IMR-90 (cell line): ENCODE measurements at places on chromosomes 3 and 15. TPM values are rescaled to one million over a fixed set of nuclear protein-coding genes. Genes with fewer than 3 reads are reported as not detected.
A peak's percentile ranks its signal among the peaks of the same experiment; 100 is the strongest.

- DNase-seq: peak; percentile 85
Measured at GRCh38 chr3:128378631-128379347, 87.9 kb downstream of the DNAJB8 start.

DNA sequence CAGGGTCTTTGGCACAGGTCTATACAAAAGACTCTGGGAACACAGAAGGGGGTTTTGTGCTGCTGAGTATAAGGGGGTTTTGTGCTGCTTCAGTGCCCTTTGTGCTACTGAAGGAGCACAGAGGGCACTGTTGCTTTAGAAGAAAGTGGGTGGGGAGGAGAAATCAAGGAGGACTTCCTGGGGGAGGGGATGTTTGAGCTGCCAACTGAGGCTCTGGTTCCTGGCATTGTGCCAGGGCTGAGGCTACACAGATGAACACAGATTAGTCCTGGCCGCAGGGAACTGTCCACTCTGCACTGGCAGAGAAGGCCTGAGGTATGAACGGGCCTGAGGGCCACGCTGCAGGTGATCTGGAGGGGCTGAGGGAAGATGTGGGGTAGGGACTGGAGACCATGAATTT, 32.2 kb upstream of the SEC13 start:
- DNase-seq: peak; percentile 20

DNA sequence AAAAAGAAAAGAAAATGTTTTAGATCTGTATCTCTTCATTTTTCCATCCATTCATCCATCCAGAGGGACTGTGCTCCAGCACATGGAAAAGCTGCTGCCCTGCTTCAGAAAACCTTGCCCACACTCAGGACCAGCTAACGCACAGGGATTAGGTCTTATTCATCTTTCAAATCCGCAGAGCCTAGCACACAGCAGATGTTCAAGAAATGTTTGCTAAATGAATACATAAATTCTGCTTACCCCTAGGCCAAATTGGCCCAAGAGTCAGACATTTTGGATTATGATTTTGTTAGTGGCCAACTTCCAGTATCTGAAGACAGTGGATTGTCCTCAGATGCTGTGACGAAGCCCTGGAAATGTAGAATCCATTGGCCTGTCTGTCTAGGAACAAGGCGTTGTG, 71.4 kb downstream of the GHSR start:
- no peak for DNase-seq

- DNase-seq: no peak
Measured at GRCh38 chr15:52281085-52282035, 14.2 kb downstream of the MYO5C start.

DNA sequence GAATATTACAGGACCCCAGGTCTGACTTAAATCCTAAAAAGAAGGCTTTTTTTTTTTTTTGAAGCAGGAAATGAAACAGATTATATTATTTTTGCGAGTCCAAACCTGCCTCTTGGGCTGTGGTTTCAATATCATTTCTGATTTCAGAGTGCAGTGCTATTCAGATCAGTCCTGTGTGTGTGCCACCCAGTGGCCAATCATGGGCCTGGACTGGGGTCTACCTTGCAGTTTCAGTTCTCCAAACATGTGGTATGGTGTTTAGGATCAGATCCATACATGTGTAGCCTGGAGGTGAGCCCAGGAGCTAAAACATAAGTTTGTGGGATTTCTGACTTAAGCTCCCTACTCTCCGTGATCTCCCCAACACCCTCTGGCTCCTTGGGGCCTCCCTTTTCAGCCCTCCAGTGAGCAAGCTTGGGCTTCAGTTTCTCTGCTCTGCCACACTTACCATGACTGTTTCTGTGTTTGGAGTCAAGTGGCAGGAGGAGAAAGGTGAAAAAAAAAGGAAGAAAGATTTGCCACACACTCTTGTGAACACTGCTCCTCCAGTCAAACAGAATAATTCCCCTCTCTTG, 12.1 kb upstream of the THSD4 start:
- peak; percentile 68 for DNase-seq

- DNase-seq: no peak
Measured at GRCh38 chr3:184379358-184380184, at the start of gene CHRD. Gene CHRD, plus strand, starts transcription at chr3:184380054. Its CDS starts 265 bp downstream, at chr3:184380319.

DNA sequence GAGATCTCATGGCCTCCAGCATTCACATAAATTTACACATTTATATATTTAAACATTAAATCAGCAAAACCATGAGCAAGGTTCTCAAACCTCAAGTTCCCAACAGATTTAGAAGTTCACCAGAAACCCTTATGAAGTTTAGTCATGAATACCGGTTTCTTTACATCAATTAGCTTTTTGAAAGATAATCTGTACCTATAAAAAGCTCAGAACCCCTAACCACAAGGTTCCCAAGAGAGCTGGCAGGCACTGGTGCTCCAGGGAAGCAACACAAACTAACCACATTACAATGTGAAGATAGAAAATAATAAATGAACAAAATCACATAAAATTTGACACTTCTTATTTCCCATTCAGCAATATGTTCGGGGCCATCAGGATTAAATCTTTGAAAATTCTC, 150.9 kb downstream of the FBN1 start:
- DNase-seq: peak; percentile 31

DNA sequence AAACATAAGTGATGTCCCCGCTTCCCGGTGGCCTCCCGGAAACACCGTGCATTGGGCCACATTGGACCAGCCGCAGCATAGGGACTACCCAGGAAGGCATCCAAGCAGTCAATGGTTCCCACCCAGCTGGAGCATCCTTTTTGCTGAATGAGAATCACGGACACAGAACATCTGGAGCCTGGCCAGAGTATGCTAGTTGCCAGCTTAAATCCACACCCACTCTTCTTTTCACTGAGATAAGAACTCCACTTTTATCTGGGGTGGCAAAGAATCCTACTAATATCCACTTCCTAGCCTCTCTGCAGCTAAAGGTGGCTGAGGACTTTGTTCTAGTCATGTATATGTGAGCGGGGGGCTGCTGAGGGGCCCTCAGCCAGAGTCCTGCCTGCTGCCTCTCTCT, 95.2 kb upstream of the PLXNA1 start:
- DNase-seq: no peak

- no peak for DNase-seq
Measured at GRCh38 chr15:67085237-67085817, 19.9 kb downstream of the SMAD3 start.

DNA sequence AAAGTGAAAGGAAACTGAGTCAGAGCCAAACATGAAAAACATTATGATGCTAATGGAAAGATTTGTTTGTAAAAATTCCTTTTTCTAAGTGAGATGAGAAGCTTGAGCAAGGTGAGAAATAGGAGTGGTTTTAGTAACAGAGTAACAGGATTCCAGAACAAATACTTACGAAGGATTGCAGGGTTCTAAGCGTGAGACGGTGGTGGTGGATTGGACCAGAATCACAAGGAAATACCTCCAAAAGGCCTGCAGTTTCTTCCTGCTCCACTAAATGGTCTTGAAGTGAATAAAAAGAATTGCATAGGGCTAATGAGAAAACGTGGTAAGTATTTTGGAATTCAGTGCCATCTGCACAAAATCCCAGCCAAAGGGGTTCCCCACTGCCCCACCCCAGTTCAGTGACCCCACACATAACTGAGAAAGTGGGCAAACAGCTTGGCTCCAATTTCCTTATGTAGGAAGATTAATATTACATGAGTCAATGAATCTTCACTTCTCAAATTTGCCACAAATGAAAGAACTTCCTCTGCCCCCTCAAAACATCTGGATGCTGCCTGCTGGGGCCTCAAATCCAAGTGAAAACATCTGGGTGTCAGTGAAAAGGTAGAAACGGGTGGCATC, 283.8 kb upstream of the NR2F2 start:
- DNase-seq: no peak

DNA sequence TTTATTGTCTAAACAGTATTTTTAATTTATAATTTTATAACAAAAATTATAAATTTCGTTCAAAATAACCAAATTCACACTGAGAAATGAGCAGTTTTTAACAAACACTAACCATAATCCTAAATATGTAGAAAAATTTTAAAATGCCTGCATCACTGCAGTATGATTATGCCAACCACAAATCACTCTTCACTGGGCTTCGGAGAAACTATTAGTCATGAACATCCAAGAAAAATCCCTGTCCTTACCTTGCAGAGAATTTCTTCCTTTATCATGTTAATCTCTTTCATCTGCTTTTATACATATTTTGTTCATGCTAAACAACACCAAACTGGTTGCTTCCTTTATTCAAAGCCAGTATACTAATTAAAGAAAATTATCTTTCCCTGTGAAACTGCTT, 511.0 kb upstream of the ALCAM start:
- DNase-seq: no peak

DNA sequence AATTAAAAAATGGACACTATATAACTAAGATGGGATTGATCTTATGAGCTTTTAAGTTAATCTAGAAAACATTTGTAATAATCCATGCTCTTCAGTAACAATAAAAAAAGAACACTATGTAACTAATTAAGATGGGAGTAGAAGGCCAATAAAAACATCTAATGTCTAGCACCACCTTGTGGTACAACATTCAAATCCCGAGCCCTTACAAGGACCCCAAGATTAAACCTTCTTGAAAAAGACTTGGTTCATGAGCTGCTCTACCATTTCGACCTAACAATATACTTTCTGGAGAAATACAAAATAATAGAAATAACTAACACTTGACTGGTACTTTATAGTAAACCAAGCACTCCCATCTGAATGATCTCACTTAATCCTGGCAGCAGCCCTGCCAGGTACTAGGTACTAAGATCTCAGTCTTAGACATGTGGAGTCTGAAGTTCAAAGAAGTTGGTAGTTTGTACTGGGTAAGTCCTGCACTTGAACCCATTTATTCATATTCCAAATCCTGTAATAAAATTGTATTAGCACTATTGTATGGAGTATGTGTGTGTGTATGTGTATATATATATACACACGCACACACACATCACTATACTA, 21.8 kb downstream of the METTL6 start:
- DNase-seq: peak; percentile 71

DNA sequence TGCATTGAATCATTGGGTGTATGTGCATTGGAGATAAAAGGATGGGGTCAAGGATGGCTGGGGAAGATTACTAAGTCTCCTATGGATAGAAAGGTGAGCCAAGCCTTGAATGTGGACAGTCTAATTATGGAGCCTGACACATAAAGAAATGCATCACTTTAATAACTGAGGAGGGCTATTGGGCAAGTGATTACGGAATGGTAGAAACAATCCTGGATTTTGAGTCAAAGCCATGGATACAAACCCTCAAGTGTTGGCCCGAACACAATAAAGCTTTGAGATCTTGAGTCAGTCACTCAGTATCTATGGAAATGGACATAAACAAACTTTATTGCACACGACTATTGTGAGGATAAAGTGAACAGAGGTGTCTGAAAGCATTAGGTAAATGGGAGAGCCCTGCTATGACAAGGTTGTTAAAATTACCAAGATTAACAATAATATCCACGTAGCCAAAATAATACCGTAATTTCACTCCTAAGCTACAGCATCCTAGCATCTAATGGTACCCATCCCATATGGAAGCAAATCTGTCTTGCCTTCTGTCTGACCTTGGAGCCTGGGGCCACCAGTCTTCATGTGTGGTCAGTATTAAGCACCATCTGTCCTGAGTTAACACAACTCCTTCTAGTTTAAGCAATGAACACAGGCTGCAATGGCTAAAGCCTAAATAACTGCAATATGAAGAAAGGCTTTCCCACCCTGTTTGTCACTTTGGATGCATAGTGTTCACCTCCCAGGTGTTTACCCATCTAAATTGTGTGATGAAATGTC, 136.9 kb upstream of the PRICKLE2 start:
- DNase-seq: peak; percentile 50

- no peak for DNase-seq
Measured at GRCh38 chr3:13234666-13235065, 161.4 kb upstream of the IQSEC1 start.

IL17RD gene
- total RNA-seq: 0.72 and 0.83 TPM in 2 replicates

TMEM212 gene
- not detected in 2 replicates for total RNA-seq

TAGLN3 gene
- total RNA-seq: 3.2 and 3.6 TPM in 2 replicates

MAGEL2 gene
- total RNA-seq: under 0.01 and 0.18 TPM in 2 replicates

MOBP gene
- total RNA-seq: not detected in 2 replicates

AP3B2 gene
- total RNA-seq: not detected in 2 replicates

THRB gene
- under 0.01 TPM in 1 of 2 replicates, not detected in the other for total RNA-seq

TICRR gene
- 3.0 and 3.3 TPM in 2 replicates for total RNA-seq

ZNF860 gene
- total RNA-seq: 0.18 and 0.56 TPM in 2 replicates

CACNA2D2 gene
- not detected in 2 replicates for total RNA-seq

CRABP1 gene
- total RNA-seq: not detected in 2 replicates

FGF7 gene
- 34.8 and 69.2 TPM in 2 replicates for total RNA-seq
